ENCODE measurements at places on chromosomes 1 and 21.

DNA sequence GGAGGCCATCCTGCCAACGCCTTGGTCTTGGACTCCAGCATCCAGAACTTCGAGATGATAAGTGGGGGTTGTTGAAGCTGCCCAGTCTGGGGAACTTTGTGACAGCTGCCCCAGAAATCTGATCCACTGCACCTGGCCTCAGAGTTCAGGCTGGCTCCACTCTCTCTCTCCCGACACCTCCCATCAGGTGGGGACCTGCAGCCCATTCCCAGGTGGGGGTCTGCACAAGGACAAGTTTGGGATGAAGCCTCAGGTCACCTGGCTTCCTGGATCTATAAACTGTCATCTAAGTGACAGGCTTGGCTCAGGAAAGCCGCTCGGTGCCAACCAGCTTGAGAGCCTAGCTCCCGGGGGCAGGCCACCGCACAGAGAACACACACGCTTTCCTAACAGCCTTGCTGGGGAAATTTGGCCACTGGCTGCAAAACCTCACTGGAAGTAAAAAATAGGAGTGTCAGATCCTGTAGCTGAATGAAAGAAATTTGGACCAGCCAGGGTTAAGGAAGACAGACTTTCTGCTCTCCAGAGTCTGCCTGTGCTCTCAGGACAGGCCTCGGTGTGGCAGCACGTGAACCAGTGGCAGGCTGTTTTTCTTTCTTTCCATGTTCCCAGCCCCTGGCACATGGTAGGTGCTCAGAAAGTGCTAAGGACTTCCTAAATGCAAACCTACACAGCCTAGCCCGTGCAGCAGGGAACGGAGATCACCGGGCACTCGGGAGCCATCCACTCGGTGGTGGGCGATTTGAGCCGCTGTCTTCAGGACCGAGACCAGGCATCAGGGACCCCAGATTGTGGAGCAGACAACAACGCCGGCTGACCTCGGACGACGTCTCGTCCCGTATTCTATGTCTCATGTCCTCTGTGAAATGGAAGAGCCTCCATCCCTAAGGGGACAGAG, 42.6 kb upstream of the LBR start:
- DNase-seq: no peak

- DNase-seq: no peak
These were observed at the start of gene EFNA1 for GRCh38 chr1:155127105-155127966. TSS of gene EFNA1 (plus strand) at chr1:155127876. CDS start at chr1:155127978, 102 bp downstream.

- DNase-seq: no peak
These were observed 119.3 kb upstream of the ATP1A1 start for GRCh38 chr1:116253566-116254382.

DNA sequence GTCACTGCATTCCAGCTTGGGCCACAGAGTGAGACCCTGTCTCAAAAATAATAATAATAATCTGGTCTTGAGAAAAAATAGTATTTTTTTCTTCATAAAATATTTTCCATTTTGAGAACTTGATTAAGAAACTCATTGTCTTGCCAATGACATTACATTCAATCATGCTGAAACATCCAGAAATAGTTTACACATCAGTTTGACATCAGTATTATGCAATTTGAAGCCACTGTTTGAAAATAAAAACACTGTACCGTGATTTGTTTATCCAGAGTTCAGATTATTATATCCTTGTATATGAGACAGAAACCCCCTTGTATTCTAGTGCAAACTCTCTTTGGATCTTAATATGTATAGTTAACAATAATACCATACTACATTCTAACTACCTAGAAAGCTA, 6.9 kb downstream of the FMO2 start:
- DNase-seq: no peak

GRCh38 chr21:39347537-39347936, 1.4 kb downstream of the HMGN1 start:
- no peak for DNase-seq

- no peak for DNase-seq
These were observed 143.9 kb downstream of the NTPCR start for GRCh38 chr1:233094269-233094668.

GRCh38 chr1:13487957-13488356, 25.8 kb downstream of the LRRC38 start:
- DNase-seq: no peak

DNA sequence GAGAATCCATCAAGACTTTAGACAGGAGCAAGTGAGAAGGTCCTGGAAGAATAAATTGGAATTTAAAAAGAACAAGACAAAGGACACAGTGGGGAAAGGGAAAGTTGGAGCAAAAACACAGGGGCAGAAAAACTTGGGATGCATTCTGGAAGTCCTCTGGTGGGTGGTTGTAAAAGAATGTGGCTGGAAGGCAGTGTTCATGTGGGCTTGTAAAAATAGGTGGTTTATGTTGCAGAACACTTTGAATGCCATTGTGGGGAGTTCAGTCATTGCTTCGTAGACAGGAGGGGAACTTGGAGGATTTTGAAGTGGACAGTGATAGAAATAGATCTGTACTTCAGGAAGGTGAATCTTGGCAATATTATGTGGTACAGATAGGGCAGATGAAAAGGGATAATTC, 15.2 kb downstream of the KIF1B start:
- DNase-seq: no peak

DNA sequence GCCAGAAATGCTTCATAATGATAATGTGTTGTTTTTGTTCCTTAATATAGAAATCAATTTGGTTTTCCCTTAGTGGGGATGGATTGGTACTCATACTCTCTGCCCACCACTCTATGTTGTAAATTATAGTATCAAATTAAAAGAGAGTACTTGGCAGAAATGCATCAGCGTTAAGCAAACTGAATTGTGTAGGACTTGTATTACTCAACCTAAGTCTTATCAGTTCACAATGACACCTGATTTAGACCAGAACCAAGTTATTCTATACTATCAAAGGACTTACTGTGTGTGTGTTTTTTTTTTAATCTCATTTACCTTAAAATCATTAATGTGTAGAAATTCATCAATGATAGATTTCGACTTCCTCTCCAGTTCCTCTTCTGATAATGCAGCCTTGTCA, 62.0 kb upstream of the HP1BP3 start:
- no peak for DNase-seq

DNA sequence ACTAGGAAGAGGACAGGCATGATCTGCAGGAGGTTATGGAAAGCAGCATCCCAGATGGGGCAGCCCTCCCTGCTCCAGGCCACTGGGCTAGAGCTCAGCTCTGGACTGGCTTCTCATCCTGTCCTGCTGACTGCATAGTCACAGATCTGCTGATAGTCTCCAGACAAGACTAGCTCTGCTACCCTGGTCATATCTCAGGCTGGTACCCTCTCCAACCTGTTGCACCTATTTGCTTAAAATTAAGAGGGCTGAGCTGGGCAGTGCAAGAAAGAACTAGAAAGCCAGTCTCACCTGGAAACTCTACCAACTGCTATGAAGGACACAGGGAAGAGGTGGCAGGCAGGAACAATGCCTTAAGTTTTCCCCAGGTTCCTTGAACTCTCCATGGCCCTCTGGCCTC, 40.4 kb downstream of the ITPKB start:
- DNase-seq: no peak

DNA sequence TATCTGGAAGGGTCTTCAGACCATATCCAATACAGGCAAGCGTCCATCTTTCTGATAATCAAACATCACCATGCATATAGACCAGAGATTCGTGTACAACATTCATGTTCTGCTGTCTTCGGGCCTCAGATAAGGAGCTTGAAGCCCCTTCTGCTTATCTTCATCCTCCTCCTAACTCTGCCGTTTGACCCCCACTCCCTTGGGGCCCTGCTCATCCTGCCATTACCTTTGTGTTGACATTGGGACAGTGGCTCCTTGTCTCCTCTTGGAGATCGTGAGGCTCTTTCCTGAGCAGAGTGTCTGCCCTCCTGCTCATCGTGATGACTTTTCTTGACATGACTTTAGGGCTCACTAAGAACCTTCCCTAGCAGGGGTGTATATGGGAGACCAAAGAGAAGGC, 37.3 kb downstream of the ACTL8 start:
- DNase-seq: no peak

DNA sequence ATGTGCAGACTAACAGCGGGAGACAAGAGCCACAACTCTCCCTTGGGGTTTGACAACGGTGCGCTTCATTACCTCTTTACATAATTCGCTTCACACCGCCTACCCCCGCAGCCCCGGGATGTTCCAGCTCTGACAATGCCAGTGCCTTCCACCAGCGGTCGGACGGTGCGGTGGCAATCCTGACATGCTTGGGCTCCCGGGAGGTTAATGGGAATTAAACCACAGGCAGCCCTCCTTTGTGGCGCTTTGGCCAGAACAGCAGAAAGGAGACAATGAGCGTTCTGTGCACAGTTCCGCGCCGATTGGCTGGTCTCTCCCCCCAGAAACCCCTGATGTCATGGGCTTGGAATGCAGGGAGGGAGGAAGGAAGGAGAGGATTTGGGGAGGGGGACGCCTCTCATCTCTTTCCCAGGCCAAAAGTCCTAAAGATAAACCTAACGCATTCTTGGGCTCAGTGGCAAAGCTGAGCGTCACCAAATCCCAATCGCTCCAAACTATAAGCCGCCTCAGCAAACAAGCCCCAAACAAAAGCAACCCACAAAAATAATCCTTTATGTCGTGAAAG, 1.3 kb downstream of the CNN3 start:
- DNase-seq: peak; percentile 97

- DNase-seq: no peak
These were observed 93.0 kb upstream of the PLPPR4 start for GRCh38 chr1:99171184-99171813.

- DNase-seq: no peak
These were observed 4.1 kb downstream of the COL6A1 start for GRCh38 chr21:45985471-45986315.

- DNase-seq: peak; percentile 70
These were observed at the start of gene NAV1 for GRCh38 chr1:201538612-201539551. TSS of gene NAV1 (plus strand) at chr1:201539127. CDS start at chr1:201622885, 83,758 bp downstream.

DNA sequence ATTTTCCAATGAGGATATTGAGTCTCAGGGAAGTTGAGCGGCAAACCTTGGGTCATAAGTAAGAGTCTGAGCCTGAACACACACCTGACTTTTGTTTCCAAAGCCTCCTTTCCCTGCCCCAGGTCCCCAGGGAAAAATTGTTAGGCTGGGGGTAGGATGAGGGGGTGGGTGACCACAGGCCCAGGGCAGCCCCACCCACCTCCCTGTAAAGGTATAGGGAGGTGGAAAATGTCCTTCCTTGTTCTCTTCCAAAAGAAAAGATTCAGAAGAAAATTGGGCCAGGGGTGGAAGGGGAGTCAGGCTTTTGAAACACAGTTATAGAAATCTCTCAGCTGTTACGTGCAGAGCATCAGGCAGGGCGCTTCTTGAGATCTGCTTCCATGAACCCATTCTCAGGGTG, 129.7 kb upstream of the NGF start:
- DNase-seq: no peak

DNA sequence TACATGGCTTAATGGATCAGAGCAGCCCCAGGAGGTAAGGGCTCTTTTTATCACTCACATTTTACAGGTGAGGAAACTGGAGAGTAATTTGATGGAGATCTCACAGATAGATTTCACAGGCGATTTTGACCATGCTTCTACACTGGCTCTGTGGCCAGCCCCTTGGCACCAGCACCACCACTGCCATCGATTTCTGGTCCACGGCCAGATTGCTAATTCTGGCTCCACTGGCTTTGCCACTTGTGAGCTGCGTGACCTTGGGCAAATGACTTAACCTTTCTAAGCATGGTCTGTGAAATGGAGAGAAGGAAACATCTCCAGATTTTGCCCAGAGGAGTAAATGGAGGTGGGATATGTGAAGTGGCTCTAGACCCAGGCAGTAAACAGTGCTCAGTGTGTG, 32.6 kb downstream of the KCNC4 start:
- no peak for DNase-seq
